ENCODE measurements at places on chromosomes 7 and 10.

DNA sequence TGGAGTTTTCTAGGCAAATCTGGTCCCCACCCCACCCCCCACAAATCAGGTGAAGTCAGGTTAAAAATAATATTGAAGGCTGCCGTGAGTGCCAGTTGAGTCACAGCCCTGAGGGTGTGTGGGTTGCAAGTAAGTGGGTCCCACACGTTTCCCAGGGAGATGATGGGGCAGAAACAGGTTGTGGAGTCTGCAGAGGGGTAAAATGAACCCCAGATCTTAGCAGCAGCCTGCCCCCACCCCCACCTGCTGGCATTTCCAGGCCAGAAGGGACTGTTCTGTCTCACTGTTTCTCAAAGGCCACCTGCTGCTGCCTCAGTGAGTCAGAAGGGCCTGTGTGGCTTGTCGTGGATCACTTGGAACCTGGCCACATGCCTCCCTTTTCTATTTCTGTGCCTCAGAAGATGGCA lies 59.8 kb upstream of the SMNDC1 start:
- no peak for DNase-seq

DNA sequence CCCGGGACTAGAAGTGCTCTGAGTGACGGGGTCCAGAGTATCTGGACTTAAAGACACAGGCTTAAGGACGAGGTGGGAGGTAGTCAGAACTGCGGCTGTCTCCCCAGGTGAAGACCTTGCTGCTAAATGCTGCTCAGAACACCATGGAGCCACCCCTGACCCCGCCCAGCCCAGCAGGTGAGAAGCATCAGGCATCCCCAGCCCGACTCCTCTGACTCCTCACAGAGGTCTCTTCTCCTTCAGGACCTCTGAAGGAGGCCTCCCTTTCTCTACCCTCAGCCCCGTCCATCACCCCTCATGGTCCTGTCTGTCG lies 5.8 kb downstream of the NFKB2 start:
- DNase-seq, result no peak

GRCh38 chr10:8594711-8595110 lies 540.2 kb downstream of the GATA3 start:
- DNase-seq, result no peak

DNA sequence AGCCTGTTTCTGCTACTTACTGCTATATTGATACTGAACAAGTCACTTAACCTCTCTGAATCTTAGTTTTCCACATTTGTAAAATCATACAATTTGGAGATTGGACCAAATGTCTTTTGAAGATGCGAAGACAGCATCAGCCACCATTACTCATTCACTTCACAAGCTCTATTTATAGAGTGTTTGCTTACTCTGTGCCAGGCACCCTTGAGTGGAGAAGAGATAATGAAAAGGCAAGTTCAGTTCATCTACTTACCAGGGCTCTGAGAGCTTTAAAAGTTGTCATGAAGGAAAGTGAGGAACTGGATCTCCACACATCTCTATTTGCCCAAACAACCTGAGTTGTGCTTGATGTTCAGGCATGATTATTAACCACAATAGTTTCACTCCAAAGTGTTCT lies 277.5 kb downstream of the CSTF2T start:
- DNase-seq, result no peak

- no peak for DNase-seq
Observed at GRCh38 chr10:29728541-29729049, 93.8 kb upstream of the SVIL start.

GRCh38 chr7:19709249-19709578 lies 377 bp upstream of the POLR1F start:
- no peak for DNase-seq

DNA sequence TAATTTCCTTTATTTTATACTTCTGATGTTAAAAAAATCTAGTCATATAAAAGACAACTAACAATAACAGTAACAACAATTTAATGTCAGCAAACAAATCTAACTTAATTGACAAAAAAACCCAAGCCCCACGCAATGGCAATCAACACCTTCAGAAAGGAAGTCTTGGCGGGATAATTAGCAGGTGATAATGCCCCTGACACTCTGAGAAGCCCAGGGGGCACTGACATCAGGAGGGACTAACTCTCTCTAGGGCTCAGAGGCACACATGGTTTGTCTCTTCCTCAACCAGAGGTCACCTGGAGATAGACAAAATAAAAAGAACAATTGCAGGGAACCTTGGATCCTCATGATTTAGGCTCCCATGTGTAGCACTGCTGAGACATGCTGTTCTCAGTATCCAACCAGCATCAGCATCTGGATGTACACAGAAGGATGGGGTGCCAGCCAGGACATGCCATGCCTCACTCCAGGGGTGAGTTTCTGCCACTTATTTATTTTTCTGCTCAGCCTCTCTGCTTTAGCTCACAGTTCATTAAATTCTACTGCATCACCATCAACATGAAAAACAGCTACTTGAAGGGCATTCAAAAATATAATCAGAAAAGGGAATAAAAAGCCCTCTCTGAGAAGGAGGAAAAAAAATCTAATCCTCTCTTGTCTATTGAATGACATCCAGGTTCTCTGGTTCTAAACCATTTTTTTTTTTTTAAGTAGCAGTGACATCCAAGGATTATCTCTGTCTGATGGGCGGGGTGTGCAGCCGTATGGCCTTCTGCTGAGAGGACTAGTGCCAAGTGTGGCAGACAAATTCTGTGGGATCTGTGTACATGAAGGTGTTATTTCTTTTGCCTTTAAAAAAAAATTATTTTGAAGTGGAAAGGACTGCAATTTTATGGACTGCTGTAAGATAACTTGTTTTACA lies 96.3 kb downstream of the ATXN7L1 start:
- DNase-seq, result no peak

GRCh38 chr10:109187677-109188076 lies 735.6 kb downstream of the XPNPEP1 start:
- no peak for DNase-seq

Data from HepG2 (cell line).